ENCODE measurements at places on chromosomes 6 and 20.

DNA sequence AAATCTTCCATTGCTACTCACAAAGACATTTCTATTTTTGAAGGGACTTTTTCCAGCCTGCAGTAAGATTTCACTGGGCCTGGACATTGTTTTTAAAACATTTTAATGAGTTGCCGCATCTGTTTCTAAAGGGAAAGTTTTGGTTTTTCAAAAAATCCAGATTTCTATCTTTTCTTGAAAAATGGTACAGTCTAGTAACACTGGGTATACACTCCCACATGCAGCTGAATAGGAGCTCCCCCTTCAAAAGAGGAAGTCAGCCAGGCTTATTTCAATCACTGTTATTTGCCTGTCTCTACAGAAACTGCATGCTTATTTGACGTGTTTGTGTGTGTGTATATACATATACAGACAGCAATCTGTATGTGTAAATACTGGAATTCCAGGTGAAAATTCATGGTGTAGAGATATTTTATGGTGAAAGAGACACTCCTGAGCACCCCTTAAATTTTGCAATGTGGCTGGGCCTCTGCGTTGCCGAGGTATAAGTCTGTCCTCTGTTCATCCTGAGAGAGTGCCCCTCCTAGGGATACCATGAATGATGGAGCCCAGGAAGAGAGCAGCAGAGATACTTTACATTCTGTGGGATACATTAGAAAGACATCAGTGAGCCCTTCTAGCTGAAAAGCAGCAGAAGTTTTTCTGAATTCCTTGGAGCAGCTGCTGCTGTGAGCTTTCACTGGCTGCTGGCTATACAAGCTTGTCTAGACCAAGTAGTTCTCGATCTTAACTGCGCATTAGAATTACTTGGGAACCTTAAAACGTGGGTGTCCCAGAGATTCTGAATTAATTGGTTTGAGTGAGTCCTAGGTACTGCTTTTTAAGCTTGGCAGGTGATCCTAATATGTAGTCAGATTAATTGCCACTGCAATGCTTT, 12.0 kb upstream of the ABRACL start:
- DNase-seq, result no peak

GRCh38 chr20:24894488-24894887, 54.6 kb upstream of the CST7 start:
- DNase-seq, result no peak

- DNase-seq, result no peak
These were observed 77.2 kb downstream of the LY86 start for GRCh38 chr6:6665555-6666243.

DNA sequence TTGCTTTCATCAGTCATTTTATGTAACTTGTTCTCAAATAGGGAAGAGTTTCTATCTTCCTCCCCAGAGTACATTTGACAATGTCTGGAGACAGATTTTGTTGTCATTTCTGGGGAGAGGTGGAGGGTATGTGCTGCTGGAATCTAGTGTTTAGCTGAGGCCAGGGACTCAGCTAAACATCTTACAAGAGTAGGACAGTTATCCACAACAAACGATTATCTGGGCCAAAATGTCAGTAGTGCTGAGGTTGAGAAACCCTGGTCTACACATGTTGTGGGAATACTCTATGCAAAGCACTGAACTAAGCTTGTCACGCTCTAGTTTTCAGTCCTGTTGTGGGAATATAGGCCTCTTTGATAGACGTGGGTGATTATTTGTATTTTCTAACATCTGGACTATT, 171.4 kb downstream of the CD109 start:
- no peak for DNase-seq

- no peak for DNase-seq
These were observed 293.0 kb downstream of the RNGTT start for GRCh38 chr6:88670369-88670768.

DNA sequence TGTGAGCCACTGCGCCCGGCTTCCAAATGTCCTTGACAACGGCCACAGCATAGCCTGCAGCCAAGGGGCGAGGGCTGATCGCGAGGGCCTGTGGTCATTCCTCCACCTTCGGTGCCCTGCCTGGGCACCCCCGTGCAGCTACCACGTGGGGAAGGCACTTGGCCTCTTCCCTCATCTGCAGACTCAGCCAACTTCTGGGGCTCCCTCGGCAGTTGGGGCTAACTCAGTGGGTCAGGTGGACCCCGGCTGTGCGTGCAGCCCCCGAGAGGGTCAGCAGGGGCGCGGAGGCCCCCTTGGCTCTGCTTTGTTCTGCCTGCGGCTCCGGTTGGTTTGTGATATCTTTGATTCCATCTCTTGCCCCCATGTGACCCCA, 52.9 kb upstream of the BHLHE23 start:
- no peak for DNase-seq

DNA sequence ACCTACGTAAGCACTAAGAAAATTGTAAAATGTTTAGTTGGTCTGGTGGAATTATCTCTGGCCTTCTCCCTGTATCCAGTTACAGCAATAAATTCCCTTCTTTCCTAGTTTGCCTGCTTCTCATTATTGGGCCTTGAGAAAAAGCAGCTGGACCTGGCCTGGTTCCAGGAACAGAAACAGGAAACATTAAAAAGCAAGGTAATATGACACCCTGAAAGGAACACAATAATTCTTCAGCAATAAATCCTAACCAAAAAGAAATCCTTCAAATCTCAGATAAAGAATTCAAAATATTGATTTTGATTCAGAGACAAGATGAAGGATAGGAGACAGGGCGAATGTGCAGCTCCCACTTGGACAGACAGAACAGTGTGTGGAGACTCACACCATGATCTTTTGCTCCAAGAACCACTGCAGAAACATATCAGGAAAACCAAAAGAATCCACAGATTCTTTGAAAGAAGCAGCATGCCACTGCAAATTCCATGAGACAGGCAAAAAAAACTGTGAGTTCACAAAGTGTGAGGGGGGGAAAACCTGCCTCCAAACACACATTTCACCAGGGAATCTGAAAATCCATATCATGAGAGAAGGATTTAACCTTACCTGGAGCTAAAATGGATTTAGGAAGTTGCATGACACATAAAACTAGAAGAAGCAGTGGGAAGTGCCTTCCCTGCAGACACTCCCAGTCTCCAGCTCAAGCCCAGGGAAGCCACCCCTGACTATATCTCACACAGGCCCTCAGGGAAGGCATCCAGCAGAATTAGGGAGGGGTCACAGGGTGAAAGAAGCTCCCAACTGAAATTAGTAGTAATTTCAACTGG, 28.9 kb downstream of the TREM1 start:
- DNase-seq, result peak; percentile 56

GRCh38 chr6:23533944-23534343, 592.1 kb upstream of the NRSN1 start:
- DNase-seq, result no peak

DNA sequence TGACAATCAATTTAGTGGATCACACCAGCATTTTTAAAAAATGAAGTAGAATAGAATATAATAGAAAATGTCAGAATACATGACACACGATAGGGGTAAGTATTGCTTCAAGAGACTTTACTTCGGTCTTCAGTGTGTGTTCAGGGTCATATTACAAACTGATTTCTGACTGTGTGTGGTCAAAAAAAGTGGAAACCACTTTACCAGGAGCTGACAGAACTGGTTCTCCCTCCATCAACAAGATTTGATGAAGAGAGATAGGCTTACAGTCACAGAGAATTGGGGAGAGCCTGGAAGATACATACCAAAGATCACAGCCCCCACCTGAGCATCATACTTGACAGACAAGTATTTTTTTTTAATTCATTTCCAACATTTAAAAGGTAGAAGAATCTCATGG, 21.7 kb downstream of the ARMC2 start:
- DNase-seq, result no peak

DNA sequence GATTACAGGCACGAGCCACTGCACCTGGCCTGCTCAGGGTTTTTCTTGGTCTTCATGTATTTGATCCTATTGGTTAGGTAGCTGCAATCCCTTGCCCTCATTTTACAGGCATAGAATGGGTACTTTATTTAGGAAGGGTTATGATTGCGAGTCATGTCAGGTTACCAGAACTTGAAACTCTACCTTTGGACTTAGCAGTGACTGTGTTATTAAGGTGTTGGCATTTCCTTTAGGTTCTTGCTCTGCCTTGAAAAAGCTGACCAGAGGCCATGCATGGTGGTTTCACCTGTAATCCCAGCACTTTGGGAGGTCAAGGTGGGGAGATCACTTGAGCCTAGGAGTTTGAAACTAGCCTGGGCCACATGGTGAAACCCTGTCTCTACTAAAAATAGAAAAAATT, 24.5 kb downstream of the JARID2 start:
- no peak for DNase-seq

DNA sequence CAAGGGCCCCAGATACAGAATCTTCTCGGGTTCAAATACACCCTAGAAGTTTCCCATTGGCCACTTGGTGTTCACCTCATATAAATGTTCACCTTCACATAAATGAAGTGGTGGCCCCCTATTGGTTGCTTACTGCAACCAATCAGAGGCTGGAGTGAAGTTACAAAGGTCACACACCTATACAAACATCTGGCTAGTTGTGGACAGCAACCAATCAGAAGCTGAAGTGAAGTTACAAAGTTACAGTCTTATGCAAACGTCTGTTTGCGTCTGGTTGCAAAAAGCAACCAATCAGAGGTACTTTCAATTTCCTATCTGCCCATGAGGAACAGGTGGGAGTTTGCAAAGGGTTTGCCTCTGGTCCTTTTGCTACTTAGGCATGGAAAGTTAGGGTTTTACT, 206.5 kb upstream of the BMP2 start:
- no peak for DNase-seq

- DNase-seq, result no peak
These were observed 7.8 kb upstream of the RUNX2 start for GRCh38 chr6:45320349-45320748.

DNA sequence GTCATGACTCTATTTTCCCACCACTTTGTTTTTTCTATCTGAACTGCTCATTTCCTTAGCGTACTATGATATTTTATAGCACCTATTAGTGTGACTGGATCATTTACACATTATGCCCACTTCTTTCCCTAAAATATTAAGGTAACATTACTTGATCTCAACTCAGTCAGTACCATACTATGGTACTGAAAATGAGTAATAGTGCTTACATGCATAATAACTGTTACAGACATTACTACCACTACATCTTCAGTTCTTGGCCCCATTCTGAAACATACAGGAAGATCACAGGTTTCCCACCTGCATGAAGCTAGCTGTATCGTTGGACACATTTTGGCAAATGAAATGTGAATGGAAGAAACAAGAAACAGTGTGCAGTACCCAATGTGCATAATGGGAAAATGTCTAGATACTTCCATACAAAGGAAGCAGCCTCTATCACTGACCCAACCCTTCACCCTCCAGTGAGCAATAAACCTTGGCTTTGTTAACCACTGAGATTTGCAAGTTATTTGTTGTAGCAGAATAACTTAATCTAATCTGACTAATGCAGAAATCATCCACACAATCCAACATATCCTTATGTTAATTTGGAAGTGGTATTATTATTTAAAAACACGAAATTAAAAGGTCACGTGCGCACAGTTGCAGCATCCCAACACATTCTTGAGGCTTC, 108.6 kb upstream of the DOK5 start:
- no peak for DNase-seq

DNA sequence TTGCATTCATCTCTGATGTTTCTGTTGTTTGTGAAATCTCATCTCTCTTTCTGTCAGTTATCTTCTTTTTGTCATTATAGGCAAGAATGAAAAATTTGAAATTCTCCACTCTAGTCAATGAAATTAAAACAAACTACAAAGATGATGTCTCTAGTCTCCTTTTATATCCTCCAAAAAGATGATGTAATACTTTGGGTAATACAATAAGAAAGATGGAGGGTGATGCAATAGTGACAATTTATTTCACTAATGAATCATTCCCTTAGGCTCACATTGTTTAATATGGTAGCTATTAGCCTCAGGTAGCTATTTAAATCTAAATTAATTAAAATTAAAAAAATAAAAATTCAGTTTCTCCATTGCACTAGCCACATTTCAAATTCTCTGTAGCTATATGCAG, 145.4 kb downstream of the UST start:
- no peak for DNase-seq

DNA sequence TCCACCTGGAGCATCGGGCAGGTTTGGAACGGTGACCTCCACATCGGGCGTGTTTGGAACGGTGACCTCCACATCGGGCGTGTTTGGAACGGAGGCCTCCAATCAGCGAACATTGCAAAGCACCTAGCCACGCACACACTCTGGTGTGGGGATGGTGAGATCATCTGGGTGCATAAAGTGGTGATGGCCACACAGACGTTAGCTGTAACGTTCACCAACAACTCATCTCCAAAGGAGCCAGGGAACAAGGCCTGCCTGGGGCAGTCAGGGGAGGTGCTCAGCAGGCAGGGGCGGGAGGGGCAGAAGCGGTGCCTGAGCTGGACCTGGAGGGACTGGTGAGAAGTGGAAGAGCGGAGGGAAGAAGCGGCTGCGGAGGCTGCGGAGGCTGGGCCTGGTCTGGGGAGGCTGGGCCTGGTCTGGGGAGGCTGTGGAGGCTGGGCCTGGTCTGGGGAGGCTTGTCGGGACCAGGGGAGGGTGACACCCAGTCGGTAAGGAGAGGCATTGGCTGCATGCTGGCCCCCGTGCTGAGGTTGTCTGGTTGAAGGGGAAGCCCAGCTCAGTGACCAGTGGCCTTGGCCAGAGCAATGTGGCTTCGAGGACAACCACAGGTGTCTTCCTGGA, 89.9 kb downstream of the PSMB1 start:
- DNase-seq, result no peak

GRCh38 chr6:130269969-130270635, 47.4 kb upstream of the SAMD3 start:
- no peak for DNase-seq

DNA sequence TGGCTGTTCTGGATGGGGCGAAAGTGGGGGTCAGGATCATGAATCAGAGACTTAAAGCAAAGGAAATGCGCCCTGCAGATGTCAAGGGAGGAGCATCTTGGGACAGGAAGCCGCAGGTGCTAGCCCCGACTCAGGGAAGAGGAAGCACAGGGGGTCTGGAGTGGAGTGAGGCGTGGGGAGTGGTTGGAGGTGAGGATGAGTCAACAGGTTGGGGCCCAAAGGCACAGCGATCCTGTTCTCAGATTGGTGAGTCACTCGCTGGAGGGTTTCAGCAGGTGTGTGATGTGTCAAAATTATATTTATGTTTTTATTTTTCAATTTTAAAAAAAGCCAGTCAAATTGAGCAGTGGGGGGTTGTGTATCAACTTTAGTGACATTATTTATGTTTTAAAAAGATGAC, 19.0 kb downstream of the PACSIN1 start:
- DNase-seq, result peak; percentile 18

GRCh38 chr6:136763255-136763654, 29.0 kb downstream of the MAP3K5 start:
- no peak for DNase-seq

DNA sequence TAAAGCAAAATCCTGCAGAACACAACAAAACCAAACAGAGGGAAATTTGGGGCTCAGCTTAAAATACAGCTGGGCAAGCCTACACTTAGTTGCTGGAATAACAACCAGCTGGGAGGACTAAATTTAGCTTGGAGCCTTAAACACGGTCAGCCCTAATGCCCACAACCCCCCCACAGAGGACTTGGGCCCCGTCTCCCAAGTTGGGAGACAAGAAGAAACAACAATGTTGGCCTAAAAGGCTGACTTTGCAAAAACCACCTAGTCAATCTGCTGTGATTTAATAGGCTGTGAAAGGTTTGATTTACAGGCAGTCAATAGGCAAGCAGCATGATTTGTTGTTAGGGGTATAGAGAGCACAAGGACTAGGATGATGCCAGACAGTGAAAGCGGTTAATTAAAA, 40.3 kb upstream of the ARMC2 start:
- no peak for DNase-seq

GRCh38 chr6:47844881-47845280, 63.0 kb downstream of the OPN5 start:
- DNase-seq, result no peak
